ENCODE measurements at places on chromosomes 5 and 9.
A peak's percentile ranks its signal among the peaks of the same experiment; 100 is the strongest.

- H3K27ac ChIP-seq = no peak overlapping the region
- no peaks in the 10 kb centered on the region for H3K27me3 ChIP-seq
- H3K36me3 ChIP-seq = no peaks in the 10 kb centered on the region
- no peak overlapping the region for H3K4me3 ChIP-seq
These were observed 66.9 kb downstream of the FANCC start for GRCh38 chr9:95250462-95251221.

GRCh38 chr5:150157168-150157567 lies 1.5 kb upstream of the PDGFRB start:
- no peak overlapping the region for H3K4me3 ChIP-seq
- H3K36me3 ChIP-seq = no peaks in the 10 kb centered on the region
- no peaks in the 10 kb centered on the region for H3K27me3 ChIP-seq
- no peak for DNase-seq
- peak overlapping the region; percentile 70 for H3K27ac ChIP-seq

GRCh38 chr9:85216601-85217000 lies 525.2 kb downstream of the AGTPBP1 start:
- H3K4me3 ChIP-seq = no peak overlapping the region
- peak overlapping the region; percentile 4 for H3K27ac ChIP-seq
- no peaks in the 10 kb centered on the region for H3K36me3 ChIP-seq
- no peaks in the 10 kb centered on the region for H3K27me3 ChIP-seq
- DNase-seq = no peak

DNA sequence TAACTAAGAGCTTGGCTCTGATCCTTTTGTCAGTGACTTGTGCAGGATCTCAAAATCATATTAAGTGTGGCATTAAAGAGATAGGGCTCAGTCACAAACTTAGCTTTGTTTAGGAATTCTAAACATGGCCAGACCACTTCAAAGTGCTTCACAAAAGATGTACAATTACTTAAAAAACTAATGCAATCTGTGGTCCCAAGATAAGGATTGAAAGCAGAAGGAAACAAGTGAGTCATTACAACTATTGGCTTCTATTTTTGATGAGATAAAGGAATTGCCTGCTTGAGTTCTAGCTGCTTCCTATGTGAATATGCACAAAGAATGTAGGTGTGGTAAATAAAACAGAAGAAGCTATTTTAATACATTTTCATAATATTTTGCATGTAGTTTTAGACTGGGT lies 44.9 kb upstream of the SLC12A2 start:
- H3K4me1 ChIP-seq = no peaks in the 10 kb centered on the region
- DNase-seq = no peak
- H3K4me3 ChIP-seq = no peak overlapping the region
- H3K27ac ChIP-seq = no peak overlapping the region
- no peaks in the 10 kb centered on the region for H3K27me3 ChIP-seq

DNA sequence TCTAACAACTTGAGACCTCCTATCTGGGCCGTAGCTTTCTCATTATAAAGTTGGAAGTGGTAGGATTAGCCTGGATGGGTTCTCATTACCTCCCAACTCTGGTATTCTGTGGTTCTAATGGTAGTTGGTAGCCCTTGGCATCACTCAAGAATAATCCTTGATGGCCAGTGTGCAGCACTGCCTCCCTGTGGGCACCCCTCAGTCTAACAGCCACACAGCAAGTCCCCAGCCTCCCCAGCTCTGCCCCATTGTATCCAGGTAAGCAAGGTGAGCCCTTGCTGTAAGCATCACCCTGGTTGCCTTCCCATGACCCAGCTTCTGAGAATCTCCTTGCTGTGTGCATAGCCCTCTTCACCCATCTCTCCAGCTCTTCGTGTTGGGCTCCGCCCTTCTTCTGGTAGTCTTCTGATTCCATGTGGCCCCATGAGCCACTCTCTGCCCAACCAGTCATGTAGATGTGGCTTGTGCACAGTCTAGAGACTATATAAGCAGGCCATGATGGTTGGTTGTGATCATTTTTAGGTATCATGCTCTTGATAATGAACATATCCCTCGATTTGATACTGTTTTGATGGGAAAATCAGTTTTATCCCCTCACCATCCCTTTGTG lies 57.6 kb upstream of the GRHPR start:
- no peak overlapping the region for H3K27ac ChIP-seq
- no peaks in the 10 kb centered on the region for H3K36me3 ChIP-seq
- DNase-seq = no peak
- no peaks in the 10 kb centered on the region for H3K27me3 ChIP-seq
- H3K4me1 ChIP-seq = no peaks in the 10 kb centered on the region

- peaks cover 10% of the 10 kb centered on the region for H3K27me3 ChIP-seq
- no peak overlapping the region for H3K4me3 ChIP-seq
- H3K36me3 ChIP-seq = no peaks in the 10 kb centered on the region
- no peaks in the 10 kb centered on the region for H3K4me1 ChIP-seq
These were observed 138.4 kb downstream of the GADD45G start for GRCh38 chr9:89743216-89743572.

DNA sequence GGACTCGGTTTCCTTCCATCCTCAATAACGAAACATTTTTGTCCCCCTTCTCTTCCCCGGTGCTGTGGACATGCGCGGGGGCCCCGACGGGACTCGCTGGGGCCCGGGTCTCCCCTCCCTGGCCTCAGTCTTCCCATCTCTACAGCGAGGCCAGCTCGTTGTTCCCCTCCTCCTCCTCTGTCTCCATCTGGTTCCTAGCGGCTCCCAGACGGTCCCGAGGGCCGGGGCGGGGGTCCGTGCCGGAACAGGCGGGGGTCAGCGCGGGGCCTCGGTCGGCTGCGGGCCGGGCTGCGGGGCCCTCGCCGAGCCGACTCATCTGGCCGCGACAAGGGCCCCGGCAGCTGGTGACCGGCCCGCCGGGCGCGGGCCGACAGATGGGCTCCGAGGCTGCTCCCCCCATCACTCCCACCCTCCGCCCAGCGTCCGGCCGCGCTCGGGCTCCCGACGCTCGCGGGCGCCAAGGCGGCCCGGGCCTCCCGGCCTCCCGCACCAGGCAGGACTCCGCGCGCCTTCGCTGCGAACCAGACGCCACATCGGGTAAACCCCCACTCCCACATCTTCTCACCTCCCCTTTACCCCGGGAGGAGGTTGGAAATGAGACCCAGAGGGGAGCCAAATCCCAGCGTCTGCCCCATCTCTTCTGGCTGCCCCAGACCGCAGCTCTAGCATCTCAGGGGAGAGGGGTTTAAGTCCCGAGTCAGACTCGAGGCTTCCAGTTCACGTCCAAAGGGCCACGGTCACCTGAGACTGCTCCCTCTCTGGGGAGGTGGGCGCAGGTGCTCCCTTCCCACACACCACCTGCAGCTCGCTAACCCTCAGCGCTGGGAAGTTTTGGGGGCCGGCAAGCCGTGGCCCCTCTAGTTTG lies 8.1 kb downstream of the BARHL1 start:
- no peaks in the 10 kb centered on the region for H3K36me3 ChIP-seq
- DNase-seq = no peak
- H3K4me3 ChIP-seq = no peak overlapping the region
- H3K27me3 ChIP-seq = peaks cover 15% of the 10 kb centered on the region
